ENCODE measurements at places on chromosomes 5 and 9.

- DNase-seq, result no peak
Measured at GRCh38 chr5:40619421-40619820, 60.3 kb upstream of the PTGER4 start.

DNA sequence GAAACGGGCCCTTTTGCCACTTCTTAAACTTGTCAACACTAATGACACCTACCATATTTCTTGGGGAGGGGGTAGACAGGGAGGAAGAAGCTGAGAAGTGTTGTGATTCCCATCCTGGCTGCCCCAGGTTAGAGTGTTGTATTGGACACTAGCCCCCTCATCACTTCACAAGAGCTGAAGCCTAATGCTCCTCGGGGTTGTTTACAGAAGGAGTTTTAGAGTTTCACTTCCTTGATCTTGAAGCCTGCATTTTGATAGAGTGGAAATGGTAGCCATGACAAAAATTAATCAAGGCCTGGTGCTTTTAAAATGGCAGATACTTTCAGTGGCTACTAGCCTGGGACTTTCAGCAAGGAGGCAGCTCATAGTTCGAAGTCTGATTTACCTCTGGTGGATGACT, 11.0 kb upstream of the FAM120AOS start:
- DNase-seq, result no peak

- no peak for DNase-seq
Measured at GRCh38 chr5:94748212-94748611, 129.7 kb downstream of the SLF1 start.

DNA sequence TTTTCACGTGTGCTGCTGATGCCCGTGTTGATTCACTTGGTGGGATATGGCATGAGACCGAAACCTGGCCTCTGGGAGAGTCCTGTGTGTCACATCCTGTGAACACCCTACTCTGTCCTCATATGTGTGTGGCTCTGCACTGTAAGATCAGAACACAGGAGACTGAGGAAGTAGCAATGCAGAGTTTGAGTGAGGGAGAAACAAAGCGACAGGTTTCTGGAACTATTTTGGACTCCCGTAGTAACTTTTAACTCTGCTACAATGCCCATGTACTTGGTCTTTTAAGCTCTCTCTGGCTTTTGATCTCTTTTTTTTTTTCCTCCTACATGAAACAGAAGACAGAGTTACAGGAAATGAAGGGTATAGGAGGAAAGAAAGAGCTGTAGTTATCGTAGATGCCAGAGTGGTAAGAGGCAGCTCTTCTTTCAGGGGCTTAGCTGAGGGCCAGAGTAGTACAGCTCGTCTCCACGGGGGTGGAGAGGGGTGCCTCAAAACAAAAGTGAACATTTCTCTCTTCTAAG, 26.6 kb downstream of the GRAMD2B start:
- no peak for DNase-seq

- no peak for DNase-seq
Measured at GRCh38 chr5:63961125-63961597, 1.1 kb downstream of the HTR1A start.

DNA sequence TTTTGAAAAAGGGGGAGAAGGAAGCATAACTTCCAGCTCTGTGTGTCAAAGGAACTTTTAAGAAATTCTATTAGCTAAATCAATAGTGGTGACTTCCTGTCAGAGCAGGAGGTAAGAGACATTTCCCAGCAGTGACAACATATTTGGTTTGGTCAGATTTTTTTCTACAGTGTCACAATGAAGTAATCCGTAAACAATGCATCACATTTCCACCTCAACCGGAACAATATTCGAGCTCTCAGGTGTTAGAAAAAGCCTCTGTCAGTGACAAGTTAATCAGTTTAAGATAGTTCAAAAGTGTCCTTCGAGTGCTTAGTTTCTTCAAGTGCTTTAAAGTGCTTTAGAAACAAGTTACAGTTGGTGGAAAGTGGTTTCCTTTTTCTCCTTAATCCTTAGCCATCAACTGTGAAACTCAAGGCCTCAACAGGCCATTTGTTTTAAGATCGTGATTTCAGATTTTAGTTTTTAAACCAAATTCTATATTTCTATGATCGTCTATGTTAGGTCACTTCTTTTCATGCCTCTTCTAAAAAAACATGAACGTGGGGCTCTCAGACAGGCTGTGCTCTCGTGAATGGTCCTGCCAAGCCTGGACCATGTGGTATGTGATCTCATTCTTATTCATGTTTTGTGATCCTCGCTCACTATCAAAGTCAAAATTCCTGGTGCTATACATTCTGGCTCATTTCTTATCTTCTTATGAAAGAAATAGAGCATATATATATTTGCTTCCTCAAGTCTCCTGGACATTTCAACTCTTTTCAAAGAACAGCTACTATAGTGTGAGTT, 181.9 kb upstream of the HMHB1 start:
- DNase-seq, result no peak

- DNase-seq, result no peak
Measured at GRCh38 chr9:92942688-92943616, 4.4 kb upstream of the FGD3 start.

DNA sequence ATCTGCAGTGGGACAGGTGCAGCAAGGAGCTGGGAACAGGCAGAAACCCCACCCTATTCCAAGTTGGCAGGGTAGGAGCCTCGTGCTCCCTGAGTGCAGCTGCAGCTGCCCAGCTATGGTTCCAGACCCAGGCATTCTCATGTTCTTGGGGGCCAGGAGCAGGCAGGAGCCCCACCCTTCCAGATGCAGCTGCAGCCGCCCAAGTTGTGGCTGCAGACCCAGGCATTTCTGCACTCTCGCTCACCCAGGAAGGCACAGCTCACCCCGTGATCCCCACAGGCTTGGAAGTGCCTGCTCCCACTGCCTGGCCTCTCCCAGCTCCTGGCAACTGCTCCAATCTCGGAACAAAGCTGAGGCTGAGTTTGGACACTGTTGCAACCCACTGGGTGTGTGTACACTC, 275.8 kb upstream of the ADRA1B start:
- DNase-seq, result no peak

DNA sequence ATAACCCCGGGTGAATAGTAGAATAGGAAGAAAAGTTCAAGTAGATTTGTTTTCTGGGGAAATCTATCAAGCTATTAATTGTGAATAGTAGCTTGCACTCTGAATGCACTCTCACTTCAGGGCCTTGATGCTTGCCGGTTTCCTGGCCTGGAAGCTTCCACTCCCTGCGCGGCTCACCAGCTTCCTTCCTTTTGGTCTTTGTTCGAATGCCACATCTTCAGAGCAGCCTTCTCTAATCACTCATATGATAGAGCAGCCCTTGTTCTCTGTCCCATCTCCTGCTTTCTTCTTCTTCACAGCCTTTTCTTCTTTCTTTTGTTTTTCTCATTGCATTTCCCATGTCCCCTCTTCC, 146.7 kb downstream of the MAST4 start:
- DNase-seq, result no peak

DNA sequence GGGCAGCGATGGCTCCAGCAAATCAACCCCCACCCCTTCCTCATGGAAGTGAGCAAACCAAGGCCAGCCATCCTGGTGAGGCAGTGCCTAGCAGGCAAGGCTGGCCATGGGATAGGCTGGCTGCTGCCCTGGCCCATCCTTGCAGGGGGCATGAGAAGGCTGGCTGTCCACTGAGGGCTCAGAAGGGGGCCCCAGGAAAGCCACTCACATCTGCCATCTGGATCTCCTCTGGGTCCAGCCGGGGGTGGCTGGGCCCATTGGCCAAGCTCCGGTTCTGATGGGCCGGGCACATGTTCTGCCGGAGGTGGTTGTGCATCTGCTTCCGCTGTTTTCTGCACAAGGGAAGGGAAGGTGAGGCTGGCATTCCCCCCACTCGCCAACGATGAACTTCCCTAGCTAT, 57.1 kb downstream of the PSD2 start:
- DNase-seq, result no peak

DNA sequence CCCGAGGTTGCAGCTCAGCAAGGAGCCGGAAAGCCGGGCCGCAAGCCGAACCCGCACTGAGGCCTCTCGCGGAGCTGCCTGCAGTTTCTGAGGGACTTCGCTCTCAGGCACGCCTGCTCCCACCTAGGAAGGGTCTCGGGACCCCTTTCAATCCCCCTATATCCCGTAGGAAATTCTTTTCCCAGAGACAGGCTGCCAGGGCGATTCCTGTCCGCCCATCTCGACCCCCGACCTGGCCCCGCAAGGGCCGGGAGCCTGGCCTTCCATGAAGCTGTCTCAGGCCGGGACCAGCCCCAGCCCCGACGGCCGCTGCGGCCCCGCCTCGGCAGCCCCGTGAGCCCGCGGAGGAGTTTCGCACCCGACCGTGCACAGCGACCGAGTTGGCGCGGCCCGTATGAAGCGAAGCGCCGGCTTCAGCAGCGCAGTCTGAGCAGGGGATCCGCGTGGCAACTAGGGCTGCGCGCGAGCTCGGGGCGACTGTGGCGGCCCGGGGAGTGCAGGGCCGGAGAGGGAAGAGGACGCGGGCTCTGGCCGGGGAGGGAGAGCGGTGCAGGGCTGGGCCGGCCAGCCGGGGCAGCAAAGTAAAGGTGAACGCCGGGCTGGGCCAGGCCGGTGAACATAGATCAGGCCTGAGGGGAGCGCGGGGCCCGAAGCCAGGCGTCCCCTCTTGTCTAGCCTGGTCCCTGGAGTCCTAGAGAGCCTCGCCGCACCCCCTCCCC, 977 bp upstream of the PRDM12 start:
- no peak for DNase-seq

DNA sequence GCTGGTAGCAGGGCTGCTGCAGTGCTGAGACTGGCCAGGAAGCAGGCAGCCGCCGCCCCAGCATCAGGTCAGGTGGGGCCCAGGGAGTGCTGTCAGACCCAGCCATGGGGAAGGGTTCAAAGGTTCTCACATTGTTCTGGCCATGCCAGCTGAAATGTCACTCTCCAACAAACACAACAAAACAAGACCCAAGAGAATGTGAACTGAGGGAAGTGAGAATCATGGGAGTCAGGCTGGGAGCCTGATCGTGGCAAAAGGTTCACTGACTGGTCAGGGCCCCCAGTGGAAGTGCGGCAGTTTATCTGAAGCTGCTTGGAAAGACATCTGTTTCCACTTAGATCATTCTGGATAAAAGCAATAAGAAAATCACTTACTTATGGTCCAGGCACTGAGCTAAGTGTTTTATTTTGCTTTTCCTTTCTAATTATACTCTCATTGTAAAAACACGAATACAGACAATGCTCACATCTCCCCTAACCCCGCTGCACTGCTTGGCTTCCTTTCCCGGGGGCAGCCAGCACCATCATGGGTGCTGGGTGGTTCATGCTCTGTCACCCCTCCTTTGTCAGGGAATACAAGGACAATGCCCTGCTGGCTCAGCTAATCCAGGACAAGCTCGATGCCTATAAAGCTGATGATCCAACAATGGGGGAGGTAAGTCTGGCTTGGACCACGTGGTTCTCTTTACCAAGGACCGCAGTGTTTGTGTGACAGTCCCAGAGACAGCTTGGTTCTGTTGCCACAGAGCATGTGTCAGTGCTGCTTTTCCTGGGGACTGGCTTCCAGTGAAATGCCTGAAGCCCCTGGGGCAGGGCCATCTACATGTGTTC, 41.9 kb upstream of the CFAP157 start:
- no peak for DNase-seq

GRCh38 chr5:159671886-159672285, 244.4 kb upstream of the ADRA1B start:
- DNase-seq, result no peak

DNA sequence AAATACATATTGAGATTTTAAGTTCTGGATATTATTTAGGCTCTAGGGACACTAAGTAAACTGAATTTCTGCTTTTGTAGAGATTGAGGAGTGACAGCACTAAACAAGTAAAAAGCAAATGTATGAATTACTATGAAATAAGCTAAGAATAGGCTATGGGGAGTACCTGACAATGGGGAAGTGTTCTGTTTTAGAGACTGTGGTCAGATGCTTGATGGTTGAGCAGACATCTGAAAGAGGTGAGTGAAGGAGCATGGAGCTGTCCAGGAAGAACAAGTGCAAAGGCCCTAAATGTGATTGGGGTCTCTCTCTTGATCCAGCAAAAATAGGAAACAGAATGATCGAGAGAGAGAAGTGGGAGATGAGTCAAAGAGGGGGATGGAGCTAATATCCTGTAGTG, 111.7 kb downstream of the JAKMIP2 start:
- DNase-seq, result no peak

DNA sequence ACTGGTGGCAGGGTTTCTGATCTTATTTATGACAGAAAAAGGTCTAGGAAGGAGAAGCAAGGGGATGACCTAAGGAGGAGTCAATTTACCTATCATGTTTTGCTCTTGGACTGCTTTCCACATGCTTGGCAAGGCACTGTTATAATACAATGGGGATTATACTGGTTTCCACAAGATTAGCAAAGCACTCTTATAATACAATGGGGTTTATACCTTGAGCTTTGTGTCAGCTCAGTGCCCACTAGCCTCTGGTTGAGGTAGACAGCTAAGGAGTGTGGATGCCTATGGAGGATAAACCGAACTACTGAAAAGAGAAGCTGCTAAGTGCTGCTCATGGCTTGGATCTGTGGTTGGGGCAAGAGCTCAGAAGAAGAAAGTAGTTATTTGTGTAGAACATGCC, 68.7 kb downstream of the MRPS27 start:
- no peak for DNase-seq

- no peak for DNase-seq
Measured at GRCh38 chr5:141954194-141954593, 3.8 kb downstream of the PCDH12 start.

DNA sequence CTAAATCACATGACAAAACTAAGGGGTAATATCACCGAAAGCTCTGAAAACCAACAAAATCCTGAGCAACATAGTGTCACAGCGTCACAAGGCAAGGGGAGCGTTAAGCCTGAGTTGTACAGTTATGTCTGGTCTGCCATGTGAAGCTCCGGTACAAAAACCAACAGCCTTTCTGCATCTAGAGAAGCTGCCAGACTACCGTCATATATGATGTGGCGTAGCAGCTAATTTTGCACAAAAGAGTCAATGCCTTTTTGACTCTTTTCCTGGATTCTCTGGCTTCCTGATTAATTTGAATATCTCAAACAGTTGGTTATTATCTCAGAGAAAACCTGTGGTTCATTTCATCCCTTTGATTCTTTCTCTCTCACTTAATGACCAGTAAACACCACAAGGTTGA, 16.0 kb upstream of the ATP10B start:
- no peak for DNase-seq

- no peak for DNase-seq
Measured at GRCh38 chr5:170745481-170746071, 37.9 kb upstream of the GABRP start.

DNA sequence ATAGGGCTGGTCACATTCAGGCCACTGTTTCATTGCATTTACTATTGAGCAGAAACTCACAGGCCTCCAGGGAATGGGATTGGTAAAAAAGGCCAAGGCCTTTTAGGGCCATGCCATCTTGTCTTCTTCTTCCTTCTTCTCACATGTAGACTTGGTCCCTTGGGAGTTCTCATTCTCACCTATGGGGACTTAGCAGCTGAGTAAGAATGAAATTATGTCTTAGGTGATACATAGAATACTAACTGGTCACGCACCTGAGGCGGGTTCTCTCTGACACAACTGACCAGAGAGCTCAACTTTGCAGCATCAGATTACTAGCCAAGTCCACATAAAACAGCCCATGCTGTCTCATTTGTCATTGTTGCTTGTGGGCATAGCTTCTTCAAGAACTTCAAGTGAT, 641.8 kb downstream of the EFNA5 start:
- DNase-seq, result no peak

All from HEK293T (cell line).